ENCODE measurements at places on chromosomes 13 and 19.

DNA sequence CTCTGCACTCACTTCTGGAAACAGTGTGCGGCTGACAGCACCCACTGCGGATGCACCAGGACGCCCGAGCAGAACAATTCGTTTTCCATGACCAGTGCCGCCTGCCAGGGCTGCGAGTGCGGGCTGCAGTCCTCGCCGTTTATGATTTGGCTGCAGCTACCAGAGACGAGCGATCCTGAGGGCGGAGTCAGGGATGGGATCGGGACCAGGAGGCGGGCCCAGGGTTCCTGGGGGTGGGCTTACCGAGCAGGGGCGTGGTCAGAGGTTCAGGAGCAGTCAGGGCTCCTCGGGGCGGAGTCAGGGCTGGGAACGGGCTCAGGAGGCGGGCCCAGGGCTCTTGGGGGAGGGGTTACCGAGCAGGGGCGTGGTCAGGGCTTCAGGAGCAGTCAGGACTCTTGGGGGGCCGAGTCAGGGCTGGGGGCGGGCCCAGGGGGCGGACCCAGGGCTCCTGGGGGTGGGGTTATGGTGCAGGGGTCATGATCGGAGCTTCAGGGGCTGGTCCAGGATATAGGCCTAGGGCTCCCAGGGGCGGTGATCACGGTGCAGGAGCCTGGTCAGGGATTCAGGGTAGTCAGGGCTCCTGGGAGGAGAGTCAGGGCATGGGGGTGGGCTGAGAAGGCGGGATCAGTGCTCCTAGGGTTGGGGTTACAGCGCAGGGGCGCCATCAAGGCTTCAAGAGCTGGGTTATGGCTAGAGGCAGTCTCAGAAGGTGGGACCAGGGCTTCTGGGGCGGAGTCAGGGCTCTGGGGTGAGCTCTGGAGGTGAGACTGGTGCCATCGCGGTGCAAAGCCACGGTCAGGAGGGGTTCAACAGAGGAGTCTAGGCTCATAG, 1.7 kb downstream of the KLK4 start:
- no peaks in the 10 kb centered on the region for H3K4me1 ChIP-seq
- no peak for DNase-seq
- H3K27me3 ChIP-seq: no peaks in the 10 kb centered on the region
- no peaks in the 10 kb centered on the region for H3K36me3 ChIP-seq
- H3K27ac ChIP-seq: no peak overlapping the region
- no peak overlapping the region for H3K4me3 ChIP-seq

- H3K27ac ChIP-seq: no peak overlapping the region
- H3K4me3 ChIP-seq: no peak overlapping the region
- peaks cover 8% of the 10 kb centered on the region for H3K27me3 ChIP-seq
- H3K36me3 ChIP-seq: no peaks in the 10 kb centered on the region
Observed at GRCh38 chr19:3276341-3276799, 51.9 kb downstream of the CELF5 start.

DNA sequence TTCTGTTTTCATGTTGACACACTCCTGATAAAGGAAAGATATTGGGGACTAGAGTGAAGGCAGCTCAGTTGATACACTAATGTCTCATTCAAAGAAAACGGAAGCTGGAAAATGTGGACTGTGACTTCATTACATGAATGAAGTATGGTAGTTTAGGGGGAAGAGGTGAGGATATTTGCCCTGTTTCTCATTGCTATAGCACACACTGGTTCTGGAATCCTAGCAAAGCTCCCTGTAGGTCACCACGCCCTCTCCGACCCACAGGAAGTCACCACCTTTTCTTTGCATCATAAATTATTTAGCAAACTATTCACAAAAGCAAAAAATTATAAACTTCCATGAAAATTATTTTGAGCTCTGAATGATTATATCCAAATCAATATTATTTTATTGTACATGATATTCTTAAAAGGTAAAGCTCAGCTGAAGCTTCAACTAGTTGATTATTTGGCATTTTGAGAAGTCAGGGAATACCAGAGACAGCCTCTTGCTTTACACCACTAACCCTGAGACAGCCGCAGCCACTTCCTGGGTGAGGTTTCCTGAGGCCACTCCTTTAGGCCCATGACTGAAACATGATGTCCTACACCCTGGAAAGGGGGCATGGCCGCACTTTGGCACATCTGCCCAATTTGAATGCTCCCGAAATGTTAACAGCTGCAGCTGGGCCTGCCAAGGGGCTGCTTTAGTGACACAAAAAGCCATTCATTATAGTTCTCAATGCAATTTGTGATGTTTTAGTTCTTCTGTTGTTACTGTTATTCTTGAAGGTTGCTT, 50.0 kb upstream of the WDFY2 start:
- no peak for DNase-seq
- H3K27ac ChIP-seq: no peak overlapping the region
- no peak overlapping the region for H3K4me3 ChIP-seq
- H3K36me3 ChIP-seq: no peaks in the 10 kb centered on the region
- no peaks in the 10 kb centered on the region for H3K4me1 ChIP-seq

DNA sequence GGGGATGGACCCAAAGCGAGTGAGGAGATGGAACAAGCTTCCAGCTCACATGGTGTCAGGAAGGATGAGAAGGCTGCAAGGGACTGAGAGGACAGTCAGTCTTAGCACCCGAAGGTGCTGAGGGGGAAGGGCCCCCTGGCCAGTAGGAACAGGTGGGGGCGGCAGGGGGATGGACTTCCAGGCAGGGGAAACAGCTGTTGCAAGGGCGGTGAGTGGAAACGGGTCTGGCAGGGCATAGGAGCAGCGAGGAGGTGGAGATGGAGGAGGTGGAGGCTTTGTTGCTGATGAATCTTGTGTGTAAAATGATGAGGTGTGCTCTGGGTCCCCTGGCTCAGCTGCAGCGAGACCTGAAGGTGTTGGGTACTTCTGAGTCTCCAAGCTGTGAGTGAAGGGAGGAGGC, 1.2 kb downstream of the MAP1S start:
- peak overlapping the region; percentile 94 for H3K4me3 ChIP-seq
- H3K27me3 ChIP-seq: no peaks in the 10 kb centered on the region
- H3K36me3 ChIP-seq: peaks cover 20% of the 10 kb centered on the region
- peaks cover 43% of the 10 kb centered on the region for H3K4me1 ChIP-seq
- DNase-seq: no peak

- H3K27me3 ChIP-seq: no peaks in the 10 kb centered on the region
- no peak overlapping the region for H3K27ac ChIP-seq
- H3K36me3 ChIP-seq: no peaks in the 10 kb centered on the region
- H3K4me1 ChIP-seq: peaks cover 3% of the 10 kb centered on the region
- no peak for DNase-seq
Observed at GRCh38 chr13:111043575-111043982, 71.5 kb upstream of the ARHGEF7 start.

- H3K27ac ChIP-seq: no peak overlapping the region
- H3K4me1 ChIP-seq: no peaks in the 10 kb centered on the region
- no peak for DNase-seq
- H3K4me3 ChIP-seq: no peak overlapping the region
- H3K27me3 ChIP-seq: no peaks in the 10 kb centered on the region
Observed at GRCh38 chr19:40178756-40179155, 12.5 kb upstream of the MAP3K10 start.

DNA sequence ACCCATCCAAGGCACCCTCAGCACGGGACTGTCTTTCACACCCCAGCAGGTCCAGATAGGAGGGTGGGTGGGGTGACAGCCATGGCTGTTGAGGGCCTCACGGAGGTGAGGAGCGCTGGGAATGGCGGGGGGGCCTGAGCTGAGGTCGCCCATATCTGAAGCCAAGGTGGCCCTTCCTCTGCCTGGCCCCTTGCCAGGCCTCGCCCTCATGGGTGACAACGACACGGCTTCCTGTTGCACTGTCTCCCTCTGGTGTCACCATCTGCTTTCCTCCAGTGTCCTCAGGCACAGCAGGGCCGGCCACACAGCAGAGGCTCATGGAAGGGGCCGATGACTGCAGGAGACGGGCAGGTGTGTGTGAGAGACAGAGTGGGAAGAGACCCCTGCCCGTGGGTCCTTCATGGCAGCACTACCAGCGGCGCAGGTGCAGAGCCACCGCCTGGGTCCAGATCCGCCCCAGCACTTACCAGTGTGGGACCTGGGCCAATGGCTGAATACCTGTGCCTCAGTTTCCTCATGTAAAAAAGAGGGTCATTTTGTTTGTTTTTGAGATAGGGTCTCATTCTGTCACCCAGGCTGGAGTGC, 8.1 kb upstream of the NKPD1 start:
- no peak for DNase-seq
- H3K4me1 ChIP-seq: no peaks in the 10 kb centered on the region
- no peaks in the 10 kb centered on the region for H3K27me3 ChIP-seq
- no peak overlapping the region for H3K4me3 ChIP-seq
- no peaks in the 10 kb centered on the region for H3K36me3 ChIP-seq

- peak within 1 kb of the TSS; percentile 53 for H3K4me3 ChIP-seq
- DNase-seq: no peak
- H3K27me3 ChIP-seq: no peaks in the 10 kb centered on the region
- no peaks in the 10 kb centered on the region for H3K36me3 ChIP-seq
- H3K4me1 ChIP-seq: no peaks in the 10 kb centered on the region
- H3K27ac ChIP-seq: no peak within 1 kb of the TSS
Observed at GRCh38 chr19:54662730-54663129, at the start of gene LILRB4. Gene LILRB4 (plus strand): TSS chr19:54662985. CDS start chr19:54663034, 49 bp downstream.

DNA sequence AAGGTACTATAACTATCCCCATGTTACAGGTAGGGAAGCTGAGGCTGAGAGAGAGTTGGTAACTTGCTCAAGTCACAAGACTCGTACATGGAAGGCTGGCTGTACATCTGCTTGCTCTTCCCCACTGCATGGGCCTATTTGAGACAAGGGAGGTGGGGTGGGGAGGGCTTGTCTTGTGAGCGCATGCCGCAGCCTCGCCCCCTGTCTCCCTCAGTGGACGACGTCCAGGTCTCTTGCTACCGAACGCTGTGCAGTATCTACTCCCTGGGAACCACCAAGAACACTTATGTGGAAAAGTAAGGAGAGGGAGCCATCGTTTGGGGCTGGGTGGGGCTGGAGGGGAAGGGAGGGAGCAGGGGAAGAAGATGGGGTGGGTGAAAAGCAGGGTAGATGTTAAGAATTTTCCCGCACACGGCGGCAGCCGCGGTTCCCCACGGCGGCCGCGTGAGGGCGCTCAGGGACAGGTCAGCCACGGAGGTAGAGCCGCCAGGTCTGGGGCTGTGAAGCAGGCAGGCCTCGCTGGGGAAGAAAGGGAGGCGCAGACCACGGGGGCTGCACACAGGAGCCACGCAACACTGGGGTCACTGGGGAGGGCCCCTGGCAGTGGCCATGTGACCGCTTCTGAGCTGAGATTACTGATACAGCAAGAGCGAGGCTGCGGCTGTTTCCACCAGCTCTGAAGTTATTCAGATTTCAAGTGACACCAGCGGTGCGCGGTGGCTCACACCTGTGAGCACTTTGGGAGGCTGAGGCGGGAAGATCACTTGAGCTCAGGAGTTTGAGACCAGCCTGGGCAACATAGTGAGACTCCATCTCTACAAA, 81.5 kb downstream of the RYR1 start:
- peak overlapping the region; percentile 14 for H3K4me3 ChIP-seq
- no peaks in the 10 kb centered on the region for H3K27me3 ChIP-seq
- peaks cover 3% of the 10 kb centered on the region for H3K4me1 ChIP-seq
- no peak for DNase-seq
- no peak overlapping the region for H3K27ac ChIP-seq
- no peaks in the 10 kb centered on the region for H3K36me3 ChIP-seq

GRCh38 chr13:71483733-71484132, 383.3 kb downstream of the DACH1 start:
- DNase-seq: no peak
- H3K4me1 ChIP-seq: no peaks in the 10 kb centered on the region
- H3K4me3 ChIP-seq: no peak overlapping the region
- H3K27ac ChIP-seq: no peak overlapping the region
- H3K27me3 ChIP-seq: no peaks in the 10 kb centered on the region

DNA sequence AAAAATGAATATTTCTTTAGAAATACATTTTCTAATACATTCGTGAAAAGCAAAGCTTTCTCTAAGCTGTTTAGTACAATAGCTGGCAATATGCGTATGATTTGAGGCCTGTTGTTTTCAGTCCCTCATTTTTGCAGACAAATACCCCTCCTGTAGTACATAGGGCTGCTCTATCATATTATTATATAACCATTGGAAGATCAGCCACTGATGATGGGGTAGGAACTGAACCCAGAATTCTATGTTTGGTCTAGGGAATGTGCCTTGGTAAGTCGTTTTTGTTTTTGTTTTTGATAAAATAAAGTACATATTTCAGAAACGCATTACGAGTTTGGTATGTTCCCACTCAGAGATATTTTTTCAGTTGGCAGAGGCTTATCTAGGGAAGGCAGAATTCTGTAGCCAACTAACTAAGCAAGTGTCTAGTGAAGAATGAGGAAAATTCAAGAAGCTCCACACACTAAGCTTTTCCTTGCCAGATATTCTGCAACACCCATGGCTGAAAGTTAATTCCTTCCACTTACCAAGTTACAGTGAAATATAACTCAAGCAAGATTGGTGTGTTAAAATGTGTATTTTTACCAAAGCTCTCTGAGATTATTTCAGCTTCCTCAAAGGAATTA, 656.9 kb upstream of the MIR17HG start:
- H3K27me3 ChIP-seq: no peaks in the 10 kb centered on the region
- peaks cover 3% of the 10 kb centered on the region for H3K4me1 ChIP-seq
- DNase-seq: no peak
- no peak overlapping the region for H3K27ac ChIP-seq

DNA sequence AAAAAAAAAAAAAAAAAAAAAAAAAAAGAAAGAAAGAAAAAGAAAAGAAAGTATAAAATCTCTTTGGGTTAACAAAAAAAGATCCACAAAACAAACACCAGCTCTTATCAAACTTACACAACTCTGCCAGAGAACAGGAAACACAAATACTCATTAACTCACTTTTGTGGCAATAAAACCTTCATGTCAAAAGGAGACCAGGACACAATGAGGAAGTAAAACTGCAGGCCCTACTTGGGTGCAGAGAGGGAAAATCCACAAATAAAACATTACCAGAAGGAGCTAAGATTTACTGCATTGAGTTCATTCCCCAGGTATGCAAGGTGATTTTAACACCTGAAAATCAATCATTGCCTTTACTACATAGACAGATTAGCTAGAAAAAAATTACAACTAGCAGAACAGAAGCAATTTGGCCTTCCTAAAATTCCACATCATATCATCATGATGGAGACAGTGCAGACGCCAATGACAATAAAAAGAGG, 9.6 kb upstream of the CEACAM5 start:
- no peak overlapping the region for H3K4me3 ChIP-seq
- DNase-seq: no peak
- H3K27me3 ChIP-seq: no peaks in the 10 kb centered on the region
- H3K4me1 ChIP-seq: no peaks in the 10 kb centered on the region

- H3K27me3 ChIP-seq: peaks cover 13% of the 10 kb centered on the region
- no peak for DNase-seq
- no peaks in the 10 kb centered on the region for H3K4me1 ChIP-seq
Observed at GRCh38 chr19:13507053-13507611, 853 bp upstream of the CACNA1A start.

All from thoracic aorta (tissue), 2 donors.